CD4-positive, alpha-beta T cell treated with Interleukin-15 for 4 hours (primary cell): ENCODE measurements at places on chromosomes 5 and 9.

DNA sequence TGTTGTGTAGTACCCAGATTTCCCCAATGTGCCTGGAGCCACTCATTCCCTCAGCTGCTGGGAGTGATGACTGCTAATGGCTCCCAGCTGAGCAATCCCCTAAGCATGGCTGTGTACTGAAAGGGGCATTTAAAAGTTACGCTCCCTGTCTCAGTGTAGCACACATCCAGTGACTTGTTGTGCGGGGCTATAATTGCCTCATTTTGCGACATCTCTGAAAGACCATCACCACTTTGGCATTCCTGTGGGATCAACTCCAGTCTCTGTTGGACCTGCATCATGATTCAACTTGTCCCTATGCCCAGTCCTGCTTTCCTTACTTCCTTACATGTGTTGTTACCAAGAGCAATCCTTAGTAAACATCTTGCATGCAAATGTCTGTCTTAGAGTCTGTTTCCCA lies 201.2 kb upstream of the MPDZ start:
- DNase-seq = no peak

GRCh38 chr9:76717613-76718012 lies 46.6 kb upstream of the PCA3 start:
- DNase-seq = no peak

DNA sequence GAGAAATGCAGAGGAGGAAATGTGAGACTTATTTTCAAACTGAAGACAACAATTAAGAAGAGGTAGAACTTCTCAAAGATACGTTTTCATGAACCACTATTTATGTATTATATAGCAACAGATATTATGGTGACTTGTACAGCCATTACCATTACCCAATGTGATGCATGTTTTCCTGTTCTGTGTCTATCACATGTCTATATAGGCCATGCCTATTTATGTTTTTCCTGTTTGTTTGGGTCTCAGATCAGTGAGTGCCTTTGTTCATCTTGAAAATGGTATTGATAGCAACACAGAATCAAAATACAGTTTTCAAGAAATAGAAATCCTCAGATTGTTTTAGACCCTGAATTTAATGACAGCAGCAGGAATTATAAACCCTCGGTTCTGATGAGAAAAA lies 44.0 kb downstream of the DAPK1 start:
- no peak for DNase-seq

GRCh38 chr9:108535526-108535925 lies 320.3 kb downstream of the ACTL7B start:
- DNase-seq = no peak

DNA sequence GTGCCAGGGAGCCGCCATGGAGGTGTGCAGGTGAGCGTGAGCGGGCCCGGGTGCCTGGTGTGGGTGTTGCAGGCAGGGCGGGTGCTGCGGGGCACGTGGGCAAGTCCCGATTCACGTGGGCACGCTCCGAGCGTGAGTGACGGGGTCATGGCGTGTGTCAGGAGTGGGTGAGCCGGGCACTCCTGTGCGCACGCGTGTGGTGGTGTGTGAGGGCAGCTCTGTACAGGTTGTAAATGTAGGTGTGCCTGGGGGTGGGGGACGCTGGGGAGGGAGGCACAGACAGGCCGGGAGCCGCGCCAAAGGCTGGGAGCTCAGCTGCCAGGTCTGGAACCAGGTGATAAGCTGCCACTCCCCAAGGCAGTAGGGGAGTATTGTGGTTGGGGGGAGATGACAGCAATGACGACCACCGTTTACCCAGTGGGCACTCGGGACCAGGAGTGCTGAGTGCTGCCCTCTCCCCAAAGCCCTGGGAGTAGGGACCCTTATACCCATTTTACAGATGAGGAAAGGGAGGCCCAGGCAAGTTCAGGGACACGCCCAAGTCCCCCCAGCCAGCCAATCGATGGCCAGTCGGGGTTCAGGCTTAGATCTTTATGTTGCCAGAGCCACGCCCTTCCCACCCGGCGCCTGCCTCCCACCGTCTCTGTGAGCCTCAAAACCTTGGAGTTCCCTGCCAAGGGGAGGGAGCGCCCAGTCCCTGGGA lies 9.6 kb downstream of the NCS1 start:
- no peak for DNase-seq

DNA sequence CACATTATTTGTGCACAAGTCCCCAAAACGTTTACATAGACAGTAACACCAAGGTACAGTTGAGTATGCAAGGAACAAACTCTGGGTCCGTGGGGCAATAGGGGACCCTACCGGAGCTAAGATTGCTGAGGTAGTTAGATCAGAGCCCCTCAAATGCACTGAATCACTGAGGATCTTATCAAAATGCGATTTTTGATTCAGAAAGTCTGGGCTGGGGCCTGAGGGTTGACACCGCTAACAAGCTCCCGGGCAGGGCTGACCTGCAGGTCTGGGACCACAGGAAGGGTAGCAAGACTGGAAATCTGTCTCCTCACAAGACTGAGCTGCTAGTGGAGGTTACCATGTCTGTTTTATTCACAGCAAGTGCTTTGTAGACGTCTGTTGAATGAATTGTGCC lies 1.8 kb upstream of the IL3 start:
- DNase-seq = no peak

DNA sequence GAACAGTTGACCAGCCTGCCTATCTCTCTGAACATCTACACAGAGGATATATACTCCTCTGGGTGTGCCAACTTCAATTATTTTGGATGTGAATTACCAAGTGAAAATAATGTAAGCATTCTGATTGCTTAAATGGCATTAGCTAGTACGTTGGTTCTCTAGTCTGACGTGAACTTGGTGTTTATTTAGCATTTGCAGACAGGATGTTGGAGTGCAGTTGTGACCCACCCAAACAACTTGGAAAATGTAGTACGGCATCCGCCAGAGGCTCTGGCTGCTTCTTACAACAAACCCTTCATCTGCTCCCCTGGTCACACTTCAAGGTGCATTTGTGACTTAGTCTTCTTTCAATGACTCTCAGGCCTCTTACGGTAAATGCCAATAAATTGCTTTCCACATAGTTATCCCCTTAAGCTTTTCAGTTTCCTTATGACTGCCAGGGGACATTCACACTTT lies 616.6 kb downstream of the PDE4D start:
- no peak for DNase-seq

DNA sequence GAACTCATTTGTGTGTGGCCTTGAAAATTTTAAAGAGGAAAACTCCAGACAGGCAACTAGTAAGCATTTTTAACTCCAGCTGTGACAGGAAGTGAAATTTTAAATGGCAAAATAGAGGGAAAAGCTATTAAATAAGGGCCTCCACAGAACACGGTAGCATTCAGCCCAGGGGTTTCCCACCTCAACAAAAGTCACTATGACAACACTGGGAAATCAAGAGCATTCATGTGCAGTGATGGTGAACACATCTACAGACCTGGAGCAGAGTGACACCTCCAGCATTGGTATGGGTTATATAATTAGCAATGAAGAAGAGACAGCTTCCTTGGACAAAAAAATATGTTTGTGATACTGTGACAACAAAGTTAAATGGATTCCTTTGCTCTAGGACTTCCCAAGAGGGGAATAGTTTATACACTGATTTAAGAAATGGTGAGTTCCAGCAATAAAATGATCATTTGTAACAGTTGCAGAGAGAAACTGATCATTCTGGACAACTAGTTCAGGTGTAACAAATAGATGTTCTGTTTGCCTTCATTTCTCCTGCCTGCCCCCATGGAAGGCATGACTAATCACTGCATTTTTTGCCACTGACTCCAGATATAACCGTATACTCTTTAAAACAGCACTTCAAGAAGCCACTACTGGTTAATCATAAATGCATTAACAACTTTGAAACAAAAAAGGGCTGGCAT lies 93.3 kb upstream of the SLC44A1 start:
- DNase-seq = no peak

- DNase-seq = no peak
Measured at GRCh38 chr9:131831380-131832165, 91.7 kb upstream of the RAPGEF1 start.

- no peak for DNase-seq
Measured at GRCh38 chr5:98705841-98706240, 67.6 kb upstream of the RGMB start.

DNA sequence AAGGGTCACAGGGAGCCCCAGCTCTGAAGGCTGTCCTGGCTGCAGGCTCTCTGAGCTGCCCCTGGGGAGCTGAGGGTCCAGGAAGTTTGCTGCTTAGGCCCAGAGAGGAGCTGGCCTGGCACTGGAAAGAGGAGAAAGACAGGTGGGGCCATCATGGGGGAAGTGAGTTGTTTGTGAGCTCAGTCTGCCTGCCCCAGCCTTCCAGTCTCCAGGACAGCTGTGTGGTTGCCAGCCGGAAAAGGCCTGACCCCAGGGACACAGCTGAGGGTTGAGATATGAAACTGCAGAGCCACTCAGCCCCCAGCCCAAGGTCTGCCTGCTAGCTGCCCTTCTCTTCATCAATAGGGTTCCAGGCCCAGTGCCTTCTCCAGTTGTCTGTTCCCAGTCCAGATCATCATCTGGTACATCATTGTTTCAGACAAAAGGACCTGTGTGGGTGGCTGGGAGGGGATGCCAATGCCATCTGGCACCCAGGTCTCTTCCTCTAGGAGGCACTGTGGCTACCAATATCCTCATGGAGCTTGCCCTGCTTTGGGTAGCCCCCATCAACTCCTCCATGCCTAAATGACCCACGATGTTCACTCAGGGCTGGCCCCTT lies 4.3 kb upstream of the DDX41 start:
- DNase-seq = no peak

DNA sequence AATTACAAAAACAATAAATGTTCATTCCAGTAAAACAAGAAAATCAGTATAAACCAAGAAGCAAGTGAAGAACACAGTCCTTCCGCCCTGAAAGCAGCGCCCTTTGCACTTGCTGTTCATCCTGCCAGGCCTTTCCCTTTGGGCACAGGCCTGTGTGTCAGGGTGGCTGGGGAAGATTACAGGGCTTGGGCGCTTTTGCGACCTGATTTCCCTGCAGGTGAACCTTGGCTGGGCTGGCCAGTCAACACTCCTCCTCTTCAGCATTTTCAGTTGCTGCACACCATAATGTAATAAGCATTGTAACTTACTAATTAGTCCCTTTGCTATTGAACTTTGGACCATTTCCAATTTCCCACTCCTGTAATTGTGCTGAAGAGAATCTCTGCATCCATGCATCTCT lies 38.6 kb upstream of the TDRD7 start:
- DNase-seq = no peak
